ENCODE measurements at places on chromosomes 3 and 15.

- no peak for DNase-seq
Observed at GRCh38 chr3:155554777-155555451, 190.0 kb downstream of the PLCH1 start.

DNA sequence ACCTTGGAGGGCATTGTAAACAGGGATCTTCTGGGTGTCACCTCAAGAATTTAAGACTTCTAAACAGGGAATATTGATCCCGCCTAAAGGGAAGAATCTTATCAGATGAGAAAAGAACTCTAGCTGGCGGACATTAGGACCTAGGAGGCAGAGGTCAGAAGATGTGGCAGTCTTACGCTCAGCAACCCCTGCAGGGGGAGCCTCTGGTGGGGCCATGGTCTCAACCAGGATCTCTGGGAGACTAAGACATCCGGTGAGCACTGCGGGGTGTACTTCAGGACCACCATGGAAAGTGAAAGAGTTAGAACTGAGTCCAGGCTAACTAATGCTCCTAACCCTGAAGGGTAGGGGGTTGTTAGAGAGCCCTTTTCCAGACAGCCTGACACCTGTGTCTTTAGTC, 295.2 kb downstream of the VGLL3 start:
- DNase-seq: no peak

GRCh38 chr3:25038922-25039321, 389.1 kb upstream of the RARB start:
- DNase-seq: no peak

DNA sequence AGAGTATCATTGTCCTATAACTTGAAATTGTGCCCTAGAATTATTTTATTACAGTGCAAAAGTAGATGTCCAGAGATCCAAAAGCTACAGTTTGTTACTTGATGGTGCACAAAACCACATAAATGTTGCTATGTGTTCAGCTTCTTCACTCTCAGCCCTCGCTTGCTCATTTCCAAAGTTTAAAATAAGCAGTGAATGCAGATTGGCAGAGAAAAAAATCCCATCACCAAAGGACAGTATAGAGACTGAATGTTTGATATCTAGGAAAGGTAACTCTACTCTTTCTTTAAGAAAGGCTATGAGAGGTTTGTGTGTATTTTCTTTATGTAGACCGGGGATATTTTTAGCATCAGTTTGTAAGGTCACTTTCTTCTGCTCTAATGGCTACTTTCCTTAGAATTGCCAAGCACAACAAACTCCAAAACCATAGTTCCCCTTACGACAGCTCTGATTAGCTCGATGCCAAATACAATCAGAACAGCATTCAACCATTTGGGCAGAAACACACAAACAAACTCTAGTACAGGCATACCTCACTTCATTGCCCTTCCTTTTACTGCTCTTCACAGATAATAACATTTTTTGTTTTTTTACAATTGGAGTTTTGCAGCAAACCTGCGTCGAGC, 164.1 kb upstream of the CCDC54 start:
- DNase-seq: no peak

- DNase-seq: no peak
Observed at GRCh38 chr15:75033809-75034208, 10.4 kb downstream of the PPCDC start.

- DNase-seq: no peak
Observed at GRCh38 chr3:83003917-83004316, 1242.5 kb upstream of the GBE1 start.

DNA sequence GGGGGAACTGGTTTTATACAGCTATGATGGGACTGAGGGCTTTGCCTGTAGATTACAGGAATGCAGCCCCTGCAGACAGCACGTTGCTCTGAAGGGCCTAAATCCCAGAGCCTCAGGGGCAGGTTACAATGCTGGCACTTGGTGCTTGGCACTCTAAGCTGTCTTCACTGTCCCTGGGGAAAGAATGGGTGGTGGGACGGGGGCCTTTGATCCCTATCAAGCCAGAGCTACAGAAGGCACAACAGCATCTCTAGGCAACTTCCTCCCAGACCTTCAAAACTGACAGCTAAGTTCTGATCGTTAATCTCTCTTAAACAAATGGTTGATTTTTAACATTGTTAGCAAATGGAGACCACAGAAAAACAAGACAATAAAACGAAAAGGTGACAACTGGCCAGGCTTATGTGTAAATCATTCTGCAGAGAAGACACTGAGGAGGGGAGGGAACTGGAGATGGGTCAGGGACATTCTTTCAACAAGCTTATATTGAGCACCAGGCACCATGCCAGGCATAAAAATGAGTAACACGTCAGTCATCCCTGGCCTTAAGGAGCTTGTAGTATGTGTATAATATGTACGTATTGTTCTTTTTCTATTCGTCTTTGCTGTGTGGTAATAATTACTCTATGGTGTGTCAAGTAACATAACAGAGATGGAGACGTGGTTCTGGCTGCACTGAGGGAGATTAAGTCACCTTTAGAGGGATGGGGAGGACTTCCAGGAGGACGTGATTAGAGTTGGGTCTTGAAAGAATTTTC, 49.1 kb downstream of the CA12 start:
- no peak for DNase-seq

GRCh38 chr15:70269991-70270751, 172.5 kb upstream of the TLE3 start:
- peak; percentile 61 for DNase-seq

DNA sequence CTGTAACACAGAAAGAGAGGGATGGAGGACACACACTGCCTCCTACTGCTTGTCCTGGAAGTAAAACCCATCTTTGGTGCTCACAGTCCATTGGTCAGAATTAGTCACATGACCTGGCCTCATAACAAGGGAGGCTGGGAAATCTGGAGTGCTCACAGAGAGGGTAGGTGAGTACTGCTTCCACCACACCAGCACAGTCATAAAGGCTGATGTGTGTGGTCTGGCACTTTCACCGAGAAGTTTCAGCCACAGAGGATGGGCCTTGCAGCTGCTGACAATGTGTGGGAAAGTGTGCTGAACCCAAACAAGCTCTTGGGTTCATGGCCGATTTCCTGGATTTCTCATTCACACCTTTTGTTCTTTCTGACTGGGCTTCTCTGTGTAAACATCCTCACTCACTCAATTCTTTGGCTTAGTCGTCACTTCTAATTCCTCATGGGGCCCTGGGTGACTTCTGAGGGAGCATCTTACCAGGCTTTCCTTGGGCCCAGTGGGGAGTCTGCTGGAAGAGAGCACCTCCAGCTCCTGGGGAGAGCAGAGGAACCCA, 100.7 kb downstream of the ASB7 start:
- DNase-seq: no peak

GRCh38 chr3:54533856-54534255, 394.0 kb downstream of the LRTM1 start:
- no peak for DNase-seq

DNA sequence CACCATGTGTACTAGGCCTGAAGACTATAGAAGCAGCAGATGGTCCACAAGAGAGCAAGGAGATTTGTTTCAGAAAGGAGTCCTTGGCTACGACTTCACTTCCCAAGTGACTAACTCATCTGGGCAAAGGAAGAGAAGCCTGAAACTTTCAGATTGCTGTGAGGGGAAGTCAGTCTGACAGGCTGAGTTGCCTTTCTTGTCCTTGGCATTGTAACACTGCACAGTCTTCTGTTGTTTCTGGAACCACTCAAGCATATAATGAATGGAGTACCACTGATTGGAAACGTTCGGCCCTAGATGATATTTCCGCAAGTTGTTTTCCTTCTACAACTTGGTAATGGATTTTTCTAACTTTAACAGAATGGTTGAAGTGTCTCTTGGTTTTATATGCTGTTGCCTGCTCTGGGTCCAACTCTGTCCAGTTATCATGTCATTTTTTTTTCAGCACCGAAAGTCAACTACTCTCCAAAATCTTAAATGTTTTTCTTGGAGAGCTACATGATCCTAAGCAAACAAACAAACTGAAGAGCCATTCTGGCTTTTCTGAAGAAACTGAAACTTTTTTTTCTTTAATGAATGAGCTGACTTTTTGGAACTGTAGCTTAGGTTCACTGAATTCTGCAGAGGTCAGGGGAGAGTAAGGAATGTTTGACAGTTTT, 685.7 kb downstream of the MECOM start:
- no peak for DNase-seq

- no peak for DNase-seq
Observed at GRCh38 chr3:4642611-4643010, 149.5 kb downstream of the ITPR1 start.

DNA sequence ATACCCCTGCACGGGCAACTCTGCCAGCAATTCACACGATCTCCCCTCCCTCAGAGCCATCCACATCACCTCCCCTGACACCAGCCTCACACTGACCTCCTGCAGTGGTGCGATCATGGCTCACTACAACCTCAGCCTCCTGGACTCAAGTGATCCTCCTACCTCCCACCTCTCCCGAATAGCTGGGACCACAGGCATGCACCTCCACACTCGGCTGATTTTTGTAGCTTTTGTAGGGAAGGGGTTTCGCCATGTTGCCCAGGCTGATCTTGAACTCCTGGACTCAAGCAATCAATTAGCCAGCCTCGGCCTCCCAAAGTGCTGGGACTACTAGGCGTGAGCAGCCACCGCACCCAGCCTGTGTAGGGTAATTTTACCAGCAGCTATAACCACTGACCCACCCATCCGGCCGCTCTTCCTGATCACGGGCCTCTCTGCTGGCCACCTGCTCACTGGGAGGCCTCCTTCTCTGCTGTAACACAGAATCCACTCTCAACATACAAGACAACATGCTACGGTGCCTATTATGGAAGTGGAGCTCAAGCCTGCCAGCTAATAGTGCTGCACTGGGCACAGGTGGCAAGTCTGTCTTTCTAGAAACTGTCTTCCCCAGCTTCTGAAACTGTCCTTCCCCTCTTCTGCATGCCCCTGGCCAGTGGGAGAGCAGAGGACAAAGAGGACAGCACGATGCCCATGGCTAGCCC, 4.6 kb downstream of the GP9 start:
- no peak for DNase-seq

DNA sequence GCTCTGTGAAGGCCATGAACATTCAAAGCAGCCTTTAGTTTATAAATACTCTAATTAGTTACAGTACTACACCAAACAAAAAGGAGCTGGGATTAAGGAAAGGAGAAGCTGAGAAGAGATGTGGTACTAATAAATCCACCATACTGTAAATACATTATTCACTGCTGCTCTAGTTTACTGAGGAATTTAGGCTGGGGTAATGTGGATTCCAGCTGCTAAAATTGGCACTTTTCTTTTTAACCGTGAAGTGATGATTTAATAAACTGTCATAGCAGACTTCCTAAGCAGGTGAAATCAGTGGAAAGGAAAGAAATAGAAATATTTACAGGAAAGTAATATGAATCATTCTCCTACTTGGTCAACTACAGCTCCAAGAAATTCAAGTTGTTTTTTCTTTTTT, 88.7 kb downstream of the TFG start:
- no peak for DNase-seq

DNA sequence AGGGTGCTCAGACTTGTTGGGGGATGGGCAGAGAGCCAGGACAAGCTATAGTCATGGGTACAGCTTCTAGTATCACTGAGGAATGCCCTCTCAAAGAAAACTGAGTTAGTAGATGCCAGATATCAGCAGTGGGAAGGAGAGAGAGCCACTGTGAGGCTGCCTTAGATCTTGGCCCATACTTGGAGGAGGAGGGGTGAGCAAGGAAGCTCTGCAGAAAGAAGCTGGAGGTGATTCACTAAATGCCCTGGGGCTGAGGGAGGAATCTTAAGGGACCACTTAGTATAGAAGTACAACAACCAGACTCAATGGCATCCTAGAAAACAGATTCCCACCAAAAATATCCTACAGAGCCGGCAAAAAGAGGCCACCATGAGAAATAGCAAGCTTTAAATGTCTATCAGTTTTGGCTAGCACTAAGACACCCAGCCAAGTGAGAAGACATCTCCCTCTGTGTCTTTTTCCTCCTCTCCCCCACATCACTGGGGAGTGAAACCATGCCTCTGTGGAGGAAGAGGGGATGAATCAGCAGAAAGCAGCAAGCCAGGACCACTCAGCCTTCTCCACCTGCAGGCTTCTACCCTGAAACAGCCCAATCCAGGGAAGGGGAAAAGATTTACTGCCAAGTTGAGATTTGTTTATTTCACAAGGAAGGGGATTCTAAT, 282.5 kb upstream of the STT3B start:
- no peak for DNase-seq

- DNase-seq: no peak
Observed at GRCh38 chr3:61862614-61863289, 301.4 kb downstream of the PTPRG start.

DNA sequence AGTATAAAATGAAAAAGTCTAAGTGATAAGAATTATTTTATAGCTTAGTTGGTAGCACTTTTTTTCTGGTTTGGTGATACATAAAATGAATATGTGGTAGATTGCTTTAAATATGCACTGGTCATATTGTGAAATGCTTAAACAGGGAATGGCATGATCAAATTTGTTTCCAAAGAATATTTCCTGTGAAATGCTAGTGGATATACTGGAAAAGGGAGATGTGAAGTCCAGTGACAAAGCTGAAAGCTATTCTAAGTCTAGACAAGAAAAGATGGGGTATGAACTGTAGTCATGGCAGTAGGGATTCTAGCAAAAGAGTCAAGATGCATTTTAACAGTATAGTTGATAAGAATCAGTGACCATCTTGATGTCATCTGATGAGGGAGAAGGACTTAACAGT, 98.9 kb upstream of the MME start:
- no peak for DNase-seq

DNA sequence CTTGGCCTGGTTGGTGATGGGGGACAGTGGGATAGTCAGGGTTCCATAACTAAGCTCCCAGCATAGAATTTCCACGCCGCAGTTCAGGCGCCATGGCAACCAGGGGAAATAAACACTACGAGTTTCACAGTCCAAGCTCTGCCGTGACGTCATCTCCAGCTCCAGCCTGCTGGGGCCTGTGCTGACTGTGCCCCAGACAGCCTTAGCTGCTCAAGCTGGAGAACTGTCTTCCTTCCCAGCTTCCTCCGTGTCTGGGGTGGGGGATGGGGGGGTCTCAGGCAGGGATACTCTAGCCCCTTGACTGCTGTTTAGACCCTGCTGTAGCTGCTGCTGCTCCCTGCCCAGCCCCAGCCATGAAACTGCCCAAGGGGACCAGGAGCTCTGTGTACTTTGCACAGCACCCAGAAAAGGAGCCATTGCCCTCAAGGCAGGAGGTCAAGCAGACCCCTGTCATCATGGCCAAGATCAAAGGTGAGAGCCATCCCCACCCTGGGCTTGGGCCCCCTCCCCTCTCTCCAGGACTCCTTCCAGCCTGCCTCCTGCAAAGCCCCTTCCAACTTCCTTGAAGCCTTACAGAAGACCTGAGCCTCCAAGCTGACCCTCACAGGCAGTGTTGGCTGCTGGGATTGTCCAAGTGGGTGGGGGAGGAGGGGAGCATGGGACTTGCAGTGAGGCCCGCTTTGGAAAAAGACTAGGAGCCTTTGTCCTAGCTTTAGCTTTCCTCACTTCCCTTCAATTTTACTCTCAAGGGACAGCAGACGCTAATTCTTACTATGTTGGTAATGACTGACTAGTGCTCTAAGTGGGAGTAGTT, 11.4 kb upstream of the CSPG4 start:
- DNase-seq: peak; percentile 96

GRCh38 chr3:98557324-98558010, 25.7 kb downstream of the GPR15 start:
- DNase-seq: no peak

Data from left cardiac atrium (tissue), 4 donors.